Transverse colon (tissue), 4 donors: ENCODE measurements at places on chromosomes 3 and 15.

GRCh38 chr3:128240232-128240631, 87.0 kb downstream of the EEFSEC start:
- no peak overlapping the region for H3K27ac ChIP-seq
- no peaks in the 10 kb centered on the region for H3K36me3 ChIP-seq
- DNase-seq = no peak
- peaks cover 4% of the 10 kb centered on the region for H3K4me1 ChIP-seq
- no peaks in the 10 kb centered on the region for H3K27me3 ChIP-seq
- H3K4me3 ChIP-seq = no peak overlapping the region

GRCh38 chr15:28273873-28274610, 47.9 kb downstream of the HERC2 start:
- DNase-seq = no peak
- H3K4me3 ChIP-seq = no peak overlapping the region
- H3K4me1 ChIP-seq = no peaks in the 10 kb centered on the region
- H3K27ac ChIP-seq = no peak overlapping the region
- peaks cover 22% of the 10 kb centered on the region for H3K36me3 ChIP-seq

DNA sequence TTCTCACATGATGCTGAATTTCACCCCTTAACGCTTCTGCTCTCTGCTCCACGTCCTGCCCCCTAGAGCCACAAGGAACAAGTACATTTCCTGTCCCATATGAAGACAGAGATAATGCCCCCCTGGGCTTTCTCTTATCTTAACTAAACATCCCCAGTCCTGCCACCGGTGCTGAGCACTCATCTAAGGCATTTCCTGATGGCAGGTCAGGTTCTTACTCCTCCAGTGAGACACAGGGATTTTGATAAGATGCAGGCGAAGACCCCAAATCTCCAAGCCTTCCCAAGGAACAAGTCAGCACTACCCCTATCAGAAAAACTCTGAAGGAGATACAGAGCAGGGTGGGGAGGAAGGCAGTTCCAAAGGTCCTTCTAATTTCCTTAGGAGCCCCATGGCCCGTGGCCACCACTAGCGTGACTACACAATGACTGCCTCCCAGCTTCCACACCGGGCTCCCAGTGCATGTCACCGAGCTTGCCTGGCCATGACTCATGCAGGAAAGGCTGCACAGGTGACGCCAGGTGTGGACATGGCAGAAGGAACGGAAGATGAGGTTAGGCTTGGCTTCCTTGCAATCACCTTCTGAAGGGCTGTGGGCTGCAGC, 152.9 kb downstream of the XXYLT1 start:
- peak; percentile 56 for DNase-seq
- H3K36me3 ChIP-seq = no peaks in the 10 kb centered on the region
- H3K27ac ChIP-seq = no peak overlapping the region
- H3K4me1 ChIP-seq = peaks cover 9% of the 10 kb centered on the region

DNA sequence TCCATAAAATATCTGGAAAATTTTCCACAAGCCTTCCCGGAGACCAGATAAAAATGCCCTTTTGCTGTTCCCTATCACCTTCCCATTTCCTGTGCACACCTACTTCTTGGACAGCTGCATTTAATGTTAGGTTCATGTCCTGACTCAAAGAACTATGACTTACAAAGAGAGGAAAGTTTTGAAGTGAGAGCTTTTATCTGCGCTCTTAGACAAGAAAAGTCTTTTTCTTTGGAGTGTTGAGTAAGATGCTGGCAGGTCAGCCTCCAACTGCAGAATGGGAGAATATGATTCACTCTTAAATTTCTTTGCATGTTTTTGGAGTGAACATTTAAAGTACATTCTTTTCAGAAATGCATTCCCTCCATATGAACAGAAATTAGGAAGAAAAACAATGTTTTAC, 147.3 kb upstream of the DPH6 start:
- no peaks in the 10 kb centered on the region for H3K27me3 ChIP-seq
- DNase-seq = no peak
- H3K4me3 ChIP-seq = no peak overlapping the region
- H3K4me1 ChIP-seq = peaks cover 9% of the 10 kb centered on the region
- H3K27ac ChIP-seq = no peak overlapping the region

DNA sequence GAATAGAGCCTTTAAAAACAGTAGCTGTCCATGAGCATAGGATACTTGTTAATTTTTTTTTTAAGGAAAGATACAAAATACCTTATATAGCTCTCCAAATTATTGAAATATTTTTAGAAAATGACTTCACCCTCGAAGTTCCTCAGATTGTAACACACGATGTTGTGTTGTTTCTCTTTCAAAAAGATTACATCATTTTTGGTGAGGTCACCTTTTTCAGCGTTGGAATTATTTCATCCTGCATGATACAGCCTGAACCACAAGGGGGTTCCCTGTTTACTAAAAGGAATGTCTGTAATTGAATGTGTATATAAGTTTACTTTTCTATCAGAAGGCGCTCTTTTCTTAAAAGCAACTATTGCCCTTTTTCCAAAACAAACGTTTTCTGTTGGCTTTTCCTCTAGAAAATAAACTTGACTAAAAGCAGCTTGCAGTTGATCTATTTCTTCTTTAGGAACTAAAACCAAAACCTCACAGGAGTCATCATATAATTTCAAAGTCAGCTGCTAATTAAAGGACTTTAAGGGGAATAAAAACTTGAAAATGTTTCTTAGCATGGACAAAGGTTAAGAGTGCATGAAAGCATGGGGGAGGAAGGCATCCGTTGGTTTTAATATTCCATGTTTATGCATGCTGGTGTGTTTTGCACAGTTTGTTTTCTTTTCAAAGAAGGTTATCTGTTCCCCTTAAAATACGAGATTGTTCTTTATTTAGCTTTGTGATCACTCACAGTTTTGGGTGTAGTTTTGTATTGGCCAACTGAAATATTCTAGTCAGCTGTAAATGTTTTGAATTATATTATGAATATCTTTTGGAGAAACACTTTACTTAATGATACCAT, 29.4 kb downstream of the LYSMD4 start:
- H3K27me3 ChIP-seq = no peaks in the 10 kb centered on the region
- H3K4me3 ChIP-seq = no peak overlapping the region
- DNase-seq = no peak
- H3K36me3 ChIP-seq = no peaks in the 10 kb centered on the region
